Right lobe of liver (tissue), 6 donors: ENCODE measurements at places on chromosomes 12 and 14. TPM values are rescaled to one million over a fixed set of nuclear protein-coding genes. Genes with fewer than 3 reads are reported as not detected.

GALNT16 gene
- 0.37 TPM for total RNA-seq

SERPINA3 gene
- total RNA-seq = 7,132 TPM

AKAP6 gene
- total RNA-seq = 3.5 TPM

VRTN gene
- not detected for total RNA-seq

WBP11 gene
- total RNA-seq = 14.9 TPM

SPATA7 gene
- total RNA-seq = 7.7 TPM

RAPGEF3 gene
- 3.6 TPM for total RNA-seq

GPRC5D gene
- total RNA-seq = not detected

SLC39A9 gene
- total RNA-seq = 78.2 TPM

KLRC3 gene
- not detected for total RNA-seq

TAS2R14 gene
- 0.92 TPM for total RNA-seq

ACRBP gene
- total RNA-seq = 1.2 TPM

KLRG1 gene
- total RNA-seq = 1.5 TPM

DNA sequence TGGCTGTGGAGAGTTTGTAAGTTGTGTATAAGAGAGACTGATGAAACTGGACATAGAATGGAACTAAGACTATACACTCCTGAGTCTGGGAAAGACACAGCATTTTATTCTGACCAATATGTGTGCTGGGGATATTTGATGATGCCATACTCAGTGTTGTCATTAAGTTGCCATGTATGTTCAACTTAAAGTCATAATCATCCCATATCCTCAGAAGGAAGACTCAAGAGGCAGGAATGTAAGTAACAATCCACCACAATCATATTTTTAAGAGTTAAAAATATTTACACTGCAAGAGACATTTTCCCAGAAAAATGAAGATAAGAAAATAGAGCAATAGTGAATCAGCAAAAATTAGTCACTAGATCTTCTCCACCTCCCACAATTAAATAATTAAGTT lies 120.1 kb downstream of the MDGA2 start:
- DNase-seq = no peak

- DNase-seq = no peak
Measured at GRCh38 chr12:84692071-84692470, 220.5 kb downstream of the SLC6A15 start.

GRCh38 chr12:58369576-58369975 lies 428.2 kb downstream of the ATP23 start:
- DNase-seq = no peak

DNA sequence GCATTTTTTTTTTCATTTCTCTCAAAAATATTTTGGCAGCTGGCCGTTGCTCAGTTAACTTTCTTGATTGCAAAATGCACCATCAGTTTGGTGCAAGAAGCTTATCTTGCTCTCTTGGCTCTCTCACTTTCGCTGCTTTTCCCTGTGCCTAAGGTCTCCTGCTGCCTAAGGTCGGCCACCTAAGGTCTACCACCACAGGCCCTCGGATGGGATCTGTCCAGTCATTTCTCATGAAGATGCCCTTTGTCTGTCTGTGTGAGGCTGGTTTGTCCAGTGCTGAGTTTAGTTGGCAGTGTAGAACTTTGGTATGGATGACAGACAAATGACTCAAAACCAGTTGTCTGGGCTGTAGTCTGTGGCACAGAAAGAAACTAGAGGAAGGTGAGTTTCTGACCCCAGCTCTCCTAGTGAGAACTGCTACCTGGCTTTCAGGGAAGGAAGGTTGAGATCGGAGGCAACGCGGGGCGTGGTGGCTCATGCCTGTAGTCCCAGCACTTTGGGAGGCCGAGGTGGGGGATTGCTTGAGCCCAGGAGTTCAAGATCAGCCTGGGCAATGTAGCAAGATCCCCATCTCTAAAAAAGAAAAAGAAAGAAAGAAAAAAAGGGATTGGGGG lies 2.6 kb downstream of the MLXIP start:
- no peak for DNase-seq

DNA sequence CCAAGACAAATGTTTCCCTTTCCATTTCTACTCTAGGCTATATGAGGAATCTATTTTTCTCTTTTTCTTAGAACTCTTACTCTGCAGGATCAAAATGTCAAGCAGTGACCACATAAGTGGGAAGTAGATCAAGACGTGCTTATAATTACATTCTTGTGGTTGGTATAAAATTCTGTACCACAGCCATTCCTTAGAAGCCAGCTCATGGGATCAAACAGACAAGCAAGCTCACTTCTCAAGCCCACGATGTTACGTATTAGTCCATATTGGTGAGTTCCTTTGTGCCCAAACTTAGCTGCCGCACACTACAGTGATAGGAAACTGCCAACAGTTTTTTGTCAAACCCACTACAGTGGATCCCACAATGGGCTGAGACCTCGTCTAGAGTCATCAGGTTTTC lies 53.4 kb downstream of the IFNG start:
- no peak for DNase-seq

GRCh38 chr12:6215932-6216494 lies 15.8 kb downstream of the CD9 start:
- no peak for DNase-seq

DNA sequence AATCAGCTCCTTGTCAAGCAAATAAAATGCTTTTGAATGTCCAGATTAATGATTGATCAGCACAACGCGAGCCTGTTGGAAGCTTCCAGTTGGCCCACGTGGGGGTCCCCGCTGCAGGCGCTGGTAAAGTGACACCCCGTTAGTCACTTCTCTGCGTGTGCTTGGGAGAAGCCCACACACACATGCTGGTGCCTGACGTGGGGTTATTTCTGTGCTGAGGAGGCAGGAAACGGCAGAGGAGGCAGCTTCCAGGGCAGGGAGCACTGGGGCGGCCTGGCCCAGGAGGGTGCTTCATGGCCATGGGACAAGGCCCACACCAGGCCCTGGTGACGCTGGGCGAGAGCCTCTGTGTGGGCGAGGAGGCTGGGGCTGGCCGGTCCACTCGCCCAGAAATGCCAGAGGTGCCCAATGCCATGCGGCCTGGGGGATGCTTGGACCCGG lies 101.5 kb downstream of the KIF26A start:
- DNase-seq = no peak

DNA sequence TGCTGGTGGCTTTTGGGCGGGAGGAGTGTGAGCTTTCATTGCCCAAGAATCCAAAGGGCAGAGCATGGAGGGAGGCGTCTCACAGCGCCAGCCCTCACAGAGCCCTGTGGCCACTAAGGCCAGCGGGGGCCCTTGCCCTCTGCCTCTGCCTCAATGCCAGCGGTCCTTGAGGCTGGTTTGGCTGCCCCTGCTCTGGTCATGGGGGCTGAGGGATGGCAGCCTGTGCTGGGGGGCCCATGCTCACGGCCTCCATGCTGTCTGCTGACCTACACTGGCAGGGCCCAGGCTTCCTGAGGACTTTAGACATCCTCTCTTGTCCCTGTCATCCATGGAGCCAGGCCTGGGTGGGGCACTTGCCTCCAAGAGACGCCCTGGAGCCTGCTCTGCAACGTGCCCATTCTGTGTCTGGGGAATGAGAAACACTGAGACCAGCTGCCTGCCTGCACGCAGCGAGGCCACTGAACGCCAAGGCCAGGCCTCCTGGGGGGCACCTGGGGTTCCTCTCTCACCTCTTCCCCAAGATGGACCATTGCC lies 143.4 kb downstream of the KIF26A start:
- peak; percentile 73 for DNase-seq

DNA sequence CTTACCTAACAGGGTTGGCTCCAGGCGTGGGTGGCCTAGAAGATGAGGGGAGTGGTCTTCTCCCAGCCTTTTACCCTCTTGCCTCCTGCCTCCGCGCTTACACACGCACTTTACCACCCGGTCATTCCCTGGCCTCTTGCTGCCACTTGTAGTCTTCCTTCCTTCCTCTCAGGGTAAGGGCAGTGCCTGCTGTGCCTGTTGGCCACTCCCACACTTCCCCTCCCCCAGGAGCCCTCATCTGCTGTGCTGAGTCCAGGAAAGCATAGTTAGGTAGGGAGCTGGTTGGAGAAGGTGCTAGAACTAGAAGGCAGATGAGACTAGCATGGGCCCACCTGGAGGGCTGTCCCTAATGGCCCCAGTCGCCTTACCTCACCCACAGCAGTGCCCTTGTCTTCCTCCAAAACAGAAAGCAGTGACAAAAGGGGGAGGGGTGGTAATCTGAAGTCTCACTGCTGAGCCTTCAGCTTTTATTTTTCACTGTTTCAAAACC lies 54.3 kb upstream of the SRSF5 start:
- DNase-seq = no peak

DNA sequence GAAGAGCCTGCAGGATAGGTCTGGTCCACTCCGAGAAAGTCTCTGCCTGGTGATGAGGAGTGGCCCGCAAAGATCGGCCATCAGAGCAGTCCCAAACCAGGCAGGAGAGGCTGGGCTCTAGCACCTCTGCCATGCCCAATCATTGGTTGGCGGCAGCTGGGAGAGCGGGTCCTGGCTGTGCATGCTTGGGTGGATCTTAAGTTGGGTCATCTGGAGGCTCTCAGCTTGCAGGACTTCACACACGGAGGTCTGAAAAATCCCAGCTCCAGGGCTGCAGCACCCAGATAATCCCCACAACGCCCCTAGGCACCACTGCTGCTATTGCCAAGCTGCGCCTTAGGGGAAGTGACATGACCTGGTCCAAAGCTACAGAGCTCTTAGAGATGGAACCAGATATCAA lies 766.7 kb upstream of the TBX3 start:
- no peak for DNase-seq

- no peak for DNase-seq
Measured at GRCh38 chr14:91142214-91142668, 28.4 kb downstream of the DGLUCY start.

DNA sequence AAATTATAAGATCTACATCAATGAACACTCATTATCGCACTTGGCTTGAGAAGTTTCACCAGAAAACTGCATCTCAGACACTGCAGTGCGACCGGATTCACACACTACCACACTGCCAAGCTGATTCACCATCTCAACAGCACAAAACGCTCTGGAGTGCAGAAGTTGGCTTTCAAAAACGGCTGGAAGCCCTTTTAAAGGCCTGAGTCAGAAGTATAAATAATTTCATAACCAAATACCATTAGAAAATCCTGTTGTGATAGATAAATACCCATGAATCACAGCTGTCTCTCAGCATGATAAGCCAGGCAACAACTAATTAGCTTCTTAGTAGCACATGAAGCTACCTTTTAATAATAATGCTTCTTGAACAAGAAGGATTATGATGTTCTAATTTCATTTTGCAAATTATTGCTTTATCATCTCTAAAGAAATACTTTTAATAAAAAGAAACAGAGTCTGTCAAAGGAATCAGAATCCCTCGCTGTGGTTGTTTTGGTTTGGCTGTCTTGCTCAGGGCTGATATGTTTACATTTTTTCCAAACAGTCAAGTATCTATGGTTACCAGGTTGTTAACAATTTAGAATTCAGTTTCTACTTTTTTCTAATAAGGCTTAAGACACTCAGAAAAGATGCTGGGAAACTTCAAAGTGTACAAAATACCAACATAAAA lies 51.2 kb downstream of the SLC2A13 start:
- no peak for DNase-seq

GRCh38 chr12:47891356-47891755 lies 13.4 kb downstream of the VDR start:
- DNase-seq = no peak

DNA sequence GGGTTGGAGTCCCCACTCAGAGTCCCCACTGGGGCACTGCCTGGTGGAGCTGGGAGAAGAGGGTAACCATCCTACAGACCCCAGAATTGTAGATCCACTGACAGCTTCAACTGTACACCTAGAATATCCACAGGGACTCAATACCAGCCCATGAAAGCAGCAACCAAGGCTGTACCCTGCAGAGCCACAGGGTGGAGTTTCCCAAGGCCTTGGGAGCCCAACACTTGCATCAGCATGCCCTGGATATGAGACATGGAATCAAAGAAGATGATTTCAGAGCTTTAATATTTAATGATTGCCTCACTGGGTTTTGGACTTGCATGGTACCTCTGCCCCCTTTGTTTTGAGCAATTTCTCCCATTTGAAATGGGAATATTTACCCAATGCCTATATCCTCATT lies 80.4 kb downstream of the RASSF9 start:
- no peak for DNase-seq

DNA sequence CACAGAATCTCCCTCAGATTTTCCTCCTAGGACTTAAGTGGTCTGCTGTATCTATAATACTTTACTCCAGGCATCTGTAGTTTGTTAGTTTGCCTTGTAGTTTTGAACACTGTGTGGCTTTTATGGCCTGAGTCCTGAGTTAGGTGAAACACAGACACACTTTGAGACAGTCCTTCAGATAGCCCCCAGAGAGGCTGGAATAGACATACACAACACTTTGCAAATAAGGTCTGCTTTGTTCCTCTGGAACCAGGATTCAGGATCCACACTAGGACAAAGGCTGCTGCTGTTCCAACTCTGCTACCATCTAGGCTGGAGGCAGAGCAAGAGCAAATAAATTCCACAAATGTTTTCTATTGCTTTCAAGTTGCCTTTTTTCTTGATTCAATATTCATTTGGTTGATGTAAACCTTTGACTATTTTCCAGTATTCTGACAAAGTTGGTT lies 41.4 kb upstream of the INSM2 start:
- no peak for DNase-seq

- no peak for DNase-seq
Measured at GRCh38 chr12:56571121-56571520, 49.5 kb downstream of the RBMS2 start.

DNA sequence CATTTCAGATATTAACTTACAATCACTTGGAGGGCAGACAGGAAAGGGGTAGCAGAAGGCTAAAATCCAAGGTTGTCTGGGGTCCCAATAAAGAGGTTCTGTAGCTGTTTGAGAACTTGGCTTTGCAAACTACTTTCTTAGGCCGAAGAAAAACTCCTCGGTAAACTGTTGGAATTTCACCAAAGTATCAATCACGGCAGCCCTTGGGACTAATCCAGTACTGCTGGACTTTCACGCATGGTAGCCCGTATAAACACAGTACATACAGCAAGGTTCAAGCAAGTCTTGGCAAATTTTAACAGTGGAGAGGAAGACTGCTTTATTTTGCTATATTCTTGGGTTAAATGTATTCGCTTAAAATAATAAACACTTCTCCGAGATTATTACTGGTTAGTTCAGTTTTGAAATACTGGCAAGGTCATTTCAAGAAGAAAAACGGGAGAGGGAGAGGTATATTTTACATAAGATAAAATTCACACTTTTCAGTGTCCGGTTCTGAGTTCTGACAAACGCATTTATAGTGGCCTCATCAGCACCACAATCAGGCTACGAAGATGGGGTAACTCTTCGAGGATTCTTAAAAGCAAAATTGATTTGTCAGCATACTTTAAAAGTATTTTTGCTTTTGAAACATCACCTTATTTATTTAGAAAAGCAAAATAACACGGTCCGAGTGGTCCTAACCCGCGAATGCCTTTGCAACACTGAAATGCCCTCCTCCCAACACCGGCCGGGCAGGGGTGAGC lies 1.3 kb downstream of the SETD3 start:
- no peak for DNase-seq
